ENCODE measurements at places on chromosomes 3 and 15.

GRCh38 chr3:105334138-105334882, 32.4 kb upstream of the ALCAM start:
- no peak for DNase-seq

GRCh38 chr3:194485881-194486539, 792 bp downstream of the ATP13A3 start:
- DNase-seq: peak; percentile 24

DNA sequence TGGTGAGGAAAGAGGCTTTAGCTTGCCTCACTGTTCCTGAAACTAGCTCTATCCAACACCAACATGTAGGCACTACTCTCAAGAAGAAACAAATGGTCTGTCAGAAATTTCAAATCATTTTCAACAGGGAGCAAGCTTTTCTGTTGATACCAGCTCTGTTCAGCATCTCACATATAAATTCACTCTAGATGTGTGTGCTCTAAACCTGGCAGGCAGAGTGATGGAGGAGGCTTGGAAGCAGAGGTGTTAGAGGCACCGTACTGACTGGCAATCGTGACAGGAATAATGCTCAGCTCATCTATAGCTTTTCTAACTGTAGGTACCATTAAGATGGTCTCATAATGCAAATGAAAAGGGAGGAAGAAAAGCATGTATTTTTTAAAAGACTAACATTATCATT, 597.2 kb upstream of the NECTIN3 start:
- DNase-seq: no peak

GRCh38 chr3:128488991-128489673, 3.9 kb downstream of the GATA2 start:
- DNase-seq: peak; percentile 46

DNA sequence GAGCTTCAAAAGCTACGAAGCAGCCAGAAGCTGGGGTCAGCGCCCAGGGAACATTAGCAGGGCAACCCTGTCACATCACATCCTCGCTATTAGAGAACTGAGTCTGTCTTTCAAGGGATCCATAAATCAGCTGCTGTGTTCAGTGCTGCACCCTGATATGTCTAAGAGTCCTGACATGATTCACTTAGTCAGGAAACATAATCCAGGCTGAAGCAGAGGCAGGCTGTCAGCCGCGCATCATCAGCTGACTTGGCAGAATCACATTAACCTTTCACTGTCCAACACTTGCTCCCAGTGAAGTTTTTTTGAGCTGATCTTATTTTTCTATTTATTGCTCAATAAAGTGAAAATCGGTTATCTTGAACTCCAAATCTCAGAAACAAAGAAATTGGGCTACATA, 23.5 kb downstream of the MYH15 start:
- DNase-seq: peak; percentile 73

DNA sequence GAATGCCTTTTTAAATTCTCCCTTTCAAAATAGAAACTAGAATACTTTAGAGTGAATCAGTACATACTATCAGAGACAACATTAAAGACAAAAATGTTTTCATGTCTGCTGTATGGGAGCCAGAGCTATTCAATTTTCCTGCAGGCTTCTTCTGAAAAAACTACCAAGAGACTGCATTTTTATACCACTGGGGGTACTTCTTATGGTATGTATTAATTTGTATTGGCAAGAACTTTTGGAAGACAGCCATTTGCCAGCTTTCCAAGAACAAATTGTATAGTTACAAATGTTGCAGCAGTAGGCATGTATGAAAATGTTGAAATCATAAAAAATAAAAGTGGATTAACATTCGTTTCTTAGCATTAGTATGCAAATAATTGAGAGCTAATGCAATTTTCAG, 1010.0 kb upstream of the CADM2 start:
- DNase-seq: no peak

GRCh38 chr3:119351581-119351980, 57.4 kb downstream of the ARHGAP31 start:
- no peak for DNase-seq

DNA sequence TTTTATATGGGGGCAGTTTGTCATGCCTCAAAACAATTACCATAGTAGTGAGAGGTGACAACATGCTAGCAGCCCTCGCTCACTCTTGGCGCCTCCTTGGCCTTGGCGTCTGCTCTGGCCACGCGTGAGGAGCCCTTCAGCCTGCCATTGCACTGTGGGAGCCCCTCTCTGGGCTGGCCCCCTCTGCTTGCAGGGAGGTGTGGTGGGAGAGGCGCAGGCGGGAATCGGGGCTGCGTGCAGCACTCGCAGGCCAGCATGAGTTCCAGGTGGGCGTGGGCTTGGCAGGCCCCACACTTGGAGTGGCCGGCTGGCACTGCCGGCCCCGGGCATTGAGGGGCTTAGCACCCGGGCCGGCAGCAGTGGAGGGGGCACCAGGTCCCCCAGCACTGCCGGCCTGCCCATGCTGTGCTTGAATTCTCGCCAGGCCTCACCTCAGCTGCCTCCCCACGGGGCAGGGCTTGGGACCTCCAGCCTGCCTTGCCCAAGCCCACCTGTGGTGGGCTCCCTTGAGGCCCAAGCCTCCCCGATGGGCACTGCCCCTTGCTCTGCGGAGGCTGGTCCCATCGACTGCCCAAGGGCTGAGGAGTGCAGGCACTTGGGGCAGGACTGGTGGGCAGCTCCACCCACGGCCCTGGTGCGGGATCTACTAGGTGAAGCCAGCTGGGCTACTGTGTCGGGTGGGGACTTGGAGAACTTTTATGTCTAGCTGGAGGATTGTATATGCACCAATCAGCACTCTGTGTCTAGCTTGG, 38.8 kb upstream of the EIF5A2 start:
- no peak for DNase-seq

DNA sequence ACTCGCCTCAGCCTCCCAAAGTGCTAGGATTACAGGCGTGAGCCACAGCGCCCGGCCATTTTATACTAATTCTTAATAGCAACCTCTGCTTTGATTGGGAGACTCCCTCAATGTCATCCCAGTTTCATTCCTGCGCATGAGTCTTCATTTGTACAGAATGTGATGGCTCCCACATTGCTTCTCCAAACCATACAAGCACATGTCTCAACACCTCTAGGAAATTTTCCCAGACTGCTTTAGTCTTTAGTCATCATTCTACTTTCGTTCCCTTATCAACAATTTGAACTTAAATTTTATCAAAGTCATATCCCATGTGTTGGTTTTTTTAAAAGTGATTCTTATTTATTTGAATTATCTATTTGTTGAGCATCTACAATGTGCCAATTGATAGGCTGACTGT, 58.1 kb downstream of the SNX4 start:
- DNase-seq: no peak

GRCh38 chr3:8840556-8840955, 71.1 kb upstream of the OXTR start:
- peak; percentile 54 for DNase-seq

- no peak for DNase-seq
Measured at GRCh38 chr3:65767551-65767950, 271.2 kb downstream of the MAGI1 start.

DNA sequence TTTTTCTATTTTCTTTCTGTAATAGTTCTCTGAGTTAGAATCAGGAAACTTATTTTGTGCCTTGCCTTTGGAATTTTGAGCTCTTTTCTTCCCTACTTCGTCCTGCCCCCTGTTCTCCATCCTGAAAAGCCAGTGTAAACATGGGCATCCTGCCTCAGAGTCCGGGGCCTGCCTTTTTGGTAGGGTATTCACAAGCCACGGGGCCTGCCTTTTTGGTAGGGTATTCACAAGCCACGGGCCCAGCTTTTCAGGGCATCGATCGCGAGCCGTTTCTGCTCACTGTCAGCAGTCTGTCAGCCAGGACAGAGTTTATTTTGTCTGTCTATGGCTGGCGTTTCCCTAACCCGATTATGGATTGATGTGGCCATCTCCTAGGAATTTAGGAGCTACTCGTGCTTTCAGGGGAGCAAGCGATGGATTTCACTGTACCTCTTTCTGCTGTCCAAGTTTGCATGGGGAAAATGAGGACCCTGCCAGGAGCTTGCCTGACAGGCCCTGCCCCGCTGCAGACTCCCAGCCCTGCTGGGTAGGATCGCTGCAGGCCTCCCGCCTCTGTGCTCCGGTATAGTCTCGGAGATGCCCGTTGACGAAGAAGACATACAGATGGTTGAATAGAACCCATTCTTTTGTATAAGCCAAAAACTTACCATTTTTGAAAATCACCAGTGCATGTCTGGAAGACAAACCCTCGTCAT, 12.8 kb downstream of the SYNM start:
- DNase-seq: no peak

DNA sequence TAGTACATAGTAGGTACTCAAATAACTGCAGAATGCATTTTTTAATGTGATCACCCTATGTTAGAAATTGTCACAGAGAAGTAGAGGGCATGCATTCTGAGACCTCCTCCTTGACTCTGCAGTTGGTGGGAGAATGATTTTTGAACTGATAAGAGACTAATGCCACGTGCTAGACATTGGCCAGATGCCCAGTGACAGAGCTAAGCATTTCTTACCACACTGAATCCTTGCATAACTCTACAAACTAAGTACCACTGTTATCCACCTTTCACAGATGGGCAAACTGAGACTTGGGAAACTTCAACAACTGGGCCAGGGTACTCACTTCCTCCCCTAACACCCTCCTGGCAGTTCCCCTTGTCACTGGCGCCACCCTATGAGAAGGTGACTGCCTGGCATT, 33.5 kb upstream of the SPATA12 start:
- peak; percentile 32 for DNase-seq

GRCh38 chr15:64275934-64276333, 80.0 kb downstream of the CSNK1G1 start:
- no peak for DNase-seq

GRCh38 chr3:181880331-181880730, 168.6 kb downstream of the SOX2 start:
- no peak for DNase-seq

DNA sequence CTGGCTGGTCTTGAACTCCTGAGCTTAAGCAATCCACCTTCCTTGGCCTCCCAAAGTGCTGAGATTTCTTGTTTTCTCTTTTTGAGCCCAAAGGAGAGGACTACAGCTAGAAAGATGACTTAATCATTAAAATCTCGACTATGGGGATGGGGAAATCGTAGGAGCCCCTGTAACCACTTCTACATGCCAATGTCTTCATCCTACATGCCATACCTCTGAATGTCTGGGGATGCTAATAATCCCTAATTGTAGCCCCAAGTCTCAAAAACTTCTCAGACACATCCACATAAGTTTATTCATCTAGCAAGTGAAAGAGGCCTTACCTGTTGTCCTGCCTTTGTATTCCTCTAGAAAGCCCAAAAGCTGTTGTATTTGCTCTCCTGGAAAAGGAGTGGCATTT, 3.7 kb upstream of the RHOV start:
- DNase-seq: no peak

GRCh38 chr15:71231758-71232157, 116.5 kb downstream of the THSD4 start:
- peak; percentile 85 for DNase-seq

DNA sequence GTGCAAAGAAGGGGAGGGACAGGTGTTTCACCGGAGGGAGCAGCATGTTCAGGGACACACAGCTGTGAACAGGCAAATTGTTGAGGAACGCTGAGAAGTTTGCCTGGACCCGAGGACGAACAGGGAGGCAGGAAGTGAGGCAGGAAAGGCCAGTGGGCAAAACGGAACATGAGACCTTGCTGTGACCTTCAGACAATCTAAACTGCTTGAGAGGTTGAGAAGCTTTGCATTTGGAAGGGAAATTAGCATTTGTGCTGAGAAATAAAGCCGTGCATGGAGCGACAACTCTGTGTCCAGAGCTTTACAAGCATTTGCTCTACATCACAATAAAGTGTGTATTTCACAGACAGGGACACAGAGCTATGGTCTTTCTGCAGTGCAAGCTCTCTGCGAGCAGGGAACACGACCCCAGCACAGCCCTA, 47.9 kb downstream of the CDC25A start:
- no peak for DNase-seq

DNA sequence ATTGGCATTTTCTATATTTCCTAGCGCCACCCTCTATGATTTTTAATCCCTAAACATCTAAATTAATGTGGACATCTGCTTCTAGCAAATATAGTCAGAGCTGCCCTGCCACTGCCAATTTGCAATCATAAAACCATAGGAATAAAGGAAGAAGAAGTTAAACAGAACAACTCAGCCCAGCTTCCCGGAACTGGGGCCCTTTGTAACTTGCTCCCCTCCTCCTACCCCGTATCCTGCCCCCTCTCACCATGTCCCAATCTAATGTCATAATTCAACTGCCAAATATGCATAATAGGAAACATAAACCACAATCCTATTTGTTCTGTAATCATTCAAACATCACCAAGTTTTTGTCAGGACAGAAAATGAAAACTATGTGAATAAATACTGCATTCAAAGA, 74.4 kb upstream of the ACP3 start:
- no peak for DNase-seq

- DNase-seq: no peak
Measured at GRCh38 chr3:52023860-52024764, 28.4 kb upstream of the RPL29 start.

DNA sequence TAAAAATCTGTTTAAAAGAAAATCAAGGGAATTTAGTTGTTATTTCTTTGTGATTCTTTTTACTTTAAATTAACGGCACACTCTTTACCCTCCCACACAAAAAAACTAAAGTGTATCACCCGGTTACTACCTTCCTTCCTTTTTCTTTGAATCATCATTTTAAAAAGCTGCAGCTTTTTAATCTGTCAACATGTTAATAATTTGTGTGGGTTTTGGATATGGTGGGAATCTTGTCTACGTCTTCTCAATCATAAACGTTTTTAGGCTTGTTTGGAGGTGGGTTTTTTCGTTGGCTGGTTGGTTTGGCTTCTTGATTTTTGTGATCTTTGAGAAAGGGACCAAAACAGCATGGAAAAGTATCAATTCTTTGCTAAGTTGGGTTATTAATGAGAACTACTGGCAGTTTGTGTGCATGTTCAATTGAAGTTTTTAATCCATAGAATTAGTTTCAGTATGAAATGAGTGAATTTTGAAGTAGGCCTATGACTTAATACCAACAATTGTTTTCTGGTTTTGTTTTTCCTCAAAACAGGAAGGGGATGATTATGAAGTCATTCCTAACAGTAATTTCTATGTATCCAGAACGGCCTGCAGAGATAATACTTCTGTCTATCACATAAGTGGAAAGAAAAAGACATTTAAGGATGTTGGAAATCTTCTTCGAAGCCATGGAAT, 4.5 kb downstream of the SMC4 start:
- DNase-seq: no peak

DNA sequence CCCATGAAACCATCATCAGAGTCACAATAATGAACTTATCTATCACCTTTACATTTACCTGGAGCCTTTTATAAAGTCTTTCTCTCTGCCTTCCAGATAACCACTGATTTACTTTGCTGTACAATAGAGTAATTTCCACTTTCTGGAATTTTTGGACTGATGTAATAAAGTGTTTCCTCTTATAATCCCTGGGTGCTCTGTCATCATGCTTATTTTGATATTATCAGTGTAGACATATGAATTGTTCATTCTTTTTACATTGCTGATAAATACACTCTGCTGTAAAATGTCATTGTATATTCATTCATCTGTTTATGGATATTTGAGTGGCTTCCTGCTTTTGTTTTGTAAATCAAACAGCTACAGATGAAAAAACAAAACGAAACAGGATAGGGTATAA, 27.0 kb upstream of the IREB2 start:
- no peak for DNase-seq

- DNase-seq: peak; percentile 80
Measured at GRCh38 chr3:71247221-71247957, 336.1 kb downstream of the FOXP1 start.

Measured in umbilical cord (tissue), 2 donors.